ENCODE measurements at places on chromosomes 16 and 17. TPM values are rescaled to one million over a fixed set of nuclear protein-coding genes. Genes with fewer than 3 reads are reported as not detected.

Gene DOC2B
- 3.4 TPM for polyA plus RNA-seq

Gene GPRC5C
- 47.9 TPM for polyA plus RNA-seq

Gene TSPAN10
- polyA plus RNA-seq, result 7.1 TPM

Gene AXIN2
- polyA plus RNA-seq, result 60.5 TPM

Gene SLC6A2
- polyA plus RNA-seq, result not detected

Gene BAIAP3
- 8.3 TPM for polyA plus RNA-seq

Gene ABCA10
- 6.8 TPM for polyA plus RNA-seq

Gene CHRNE
- polyA plus RNA-seq, result 1.5 TPM

DNA sequence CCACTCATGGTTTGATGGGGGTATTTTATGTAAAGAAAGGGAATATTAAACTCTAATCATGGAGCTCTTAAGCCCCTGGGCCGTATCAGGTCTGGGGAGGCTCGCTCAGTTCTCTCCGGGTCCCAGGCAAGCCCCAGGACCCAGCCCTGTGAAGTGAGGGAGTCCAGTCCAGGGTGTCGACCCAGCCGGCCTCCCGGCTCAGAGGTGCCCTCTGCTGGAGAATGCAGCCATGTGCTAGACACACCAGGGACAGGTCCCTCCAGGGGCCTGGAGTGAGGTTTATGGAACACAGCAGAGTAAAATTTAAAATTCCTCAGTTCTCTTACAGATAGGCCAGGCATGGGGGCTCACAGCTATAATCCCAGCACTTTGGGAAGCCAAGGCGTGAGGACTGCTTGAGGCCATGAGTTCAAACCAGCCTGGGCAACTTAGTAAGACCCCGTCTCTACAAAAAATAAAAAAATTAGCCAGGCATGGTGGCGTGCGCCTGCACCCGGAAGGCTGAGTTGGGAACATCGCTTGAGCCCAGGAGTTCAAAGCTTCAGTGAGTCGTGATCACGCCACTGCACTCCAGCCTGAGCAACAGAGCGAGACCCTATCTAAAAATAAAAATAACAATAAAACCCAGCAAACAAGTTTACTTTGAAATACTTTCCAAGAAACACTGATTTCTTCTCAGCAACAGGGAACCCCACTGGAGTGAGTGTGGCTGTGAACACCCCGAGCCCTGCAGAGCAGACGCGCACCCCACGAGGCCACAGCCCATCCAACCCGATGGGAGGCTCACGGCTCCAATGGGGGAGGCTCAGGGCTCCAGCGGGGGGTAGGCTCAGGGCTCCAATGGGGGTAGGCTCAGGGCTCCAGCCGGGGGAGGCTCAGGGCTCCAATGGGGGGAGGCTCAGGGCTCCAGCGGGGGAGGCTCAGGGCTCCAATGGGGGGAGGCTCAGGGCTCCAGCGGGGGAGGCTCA, 72.2 kb downstream of the ZNF778 start:
- no peak overlapping the region for H3K4me3 ChIP-seq
- H3K36me3 ChIP-seq, result peaks cover 69% of the 10 kb centered on the region
- DNase-seq, result peak; percentile 75

- H3K36me3 ChIP-seq, result peaks cover 60% of the 10 kb centered on the region
- peak overlapping the region; percentile 82 for H3K27ac ChIP-seq
- H3K4me1 ChIP-seq, result peaks cover 22% of the 10 kb centered on the region
- H3K4me3 ChIP-seq, result peak overlapping the region; percentile 78
- H3K27me3 ChIP-seq, result no peaks in the 10 kb centered on the region
- DNase-seq, result no peak
These were observed 5.0 kb downstream of the SEC14L1 start for GRCh38 chr17:77145612-77146245.

DNA sequence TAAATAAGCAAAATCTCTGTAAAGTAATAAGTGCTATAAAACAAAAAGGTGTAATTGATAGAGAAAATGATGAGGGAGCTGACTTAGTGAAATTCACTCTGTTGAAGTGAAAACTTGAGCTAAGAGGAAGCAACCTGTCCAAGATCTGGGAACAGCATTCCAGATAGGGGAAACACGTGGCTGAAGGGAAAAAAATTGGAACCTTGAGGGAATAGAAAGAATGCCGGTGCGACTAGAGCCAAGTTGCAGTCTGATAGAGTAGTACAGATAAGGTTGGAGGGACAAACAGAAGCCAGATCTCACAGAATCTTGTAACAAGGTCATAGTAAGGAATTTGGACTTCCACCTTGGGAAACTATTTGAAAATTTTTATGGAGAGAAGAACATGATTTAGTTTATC, 623 bp upstream of the DDX52 start:
- peak overlapping the region; percentile 89 for H3K4me3 ChIP-seq
- H3K36me3 ChIP-seq, result peaks cover 24% of the 10 kb centered on the region
- H3K27ac ChIP-seq, result peak overlapping the region; percentile 86
- DNase-seq, result no peak
- peaks cover 41% of the 10 kb centered on the region for H3K4me1 ChIP-seq

- no peaks in the 10 kb centered on the region for H3K4me1 ChIP-seq
- no peak overlapping the region for H3K4me3 ChIP-seq
- DNase-seq, result no peak
- no peaks in the 10 kb centered on the region for H3K36me3 ChIP-seq
These were observed 175.6 kb downstream of the PCTP start for GRCh38 chr17:55926276-55926990.

DNA sequence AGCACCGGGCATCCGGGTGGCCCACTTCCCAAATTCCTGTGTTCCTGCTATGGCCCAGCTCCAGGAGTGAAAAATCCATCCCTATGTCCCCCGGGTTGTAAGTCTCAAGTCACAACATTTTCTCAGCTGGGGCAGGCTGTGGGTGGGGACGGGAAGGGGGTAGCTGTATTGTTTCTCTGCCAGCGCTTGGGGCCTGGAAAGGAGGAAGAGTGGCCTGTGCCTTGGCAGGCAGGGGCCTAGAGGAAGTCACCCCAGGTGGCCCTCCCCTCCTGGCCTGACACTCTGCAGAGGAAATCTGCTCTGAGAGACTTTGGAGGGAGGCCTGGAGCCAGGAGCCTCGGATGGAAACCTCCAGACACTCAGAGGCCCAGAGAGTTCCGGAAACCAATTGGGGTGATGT, 10.6 kb upstream of the SCN4A start:
- no peaks in the 10 kb centered on the region for H3K27me3 ChIP-seq
- no peak overlapping the region for H3K4me3 ChIP-seq
- DNase-seq, result no peak
- H3K36me3 ChIP-seq, result no peaks in the 10 kb centered on the region
- peak overlapping the region; percentile 77 for H3K27ac ChIP-seq

DNA sequence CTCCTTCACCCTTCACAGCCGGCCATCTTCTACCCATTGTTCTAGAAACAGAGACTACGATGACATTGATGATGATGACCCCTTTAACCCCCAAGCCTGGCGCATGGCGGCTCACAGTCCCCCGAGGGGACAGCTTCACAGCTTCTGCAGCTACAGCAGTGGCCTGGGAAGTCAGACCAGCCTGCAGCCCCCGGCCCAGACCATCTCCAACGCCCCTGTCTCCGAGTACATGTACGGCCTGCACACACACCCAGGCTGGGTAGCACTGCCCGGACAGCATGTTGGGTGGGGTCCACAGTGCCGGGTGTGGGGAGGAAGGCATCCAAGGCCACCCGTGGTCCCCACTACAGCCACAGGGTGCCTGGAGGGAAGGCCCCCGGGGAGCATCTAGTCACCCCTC, 21.0 kb upstream of the DNAI2 start:
- H3K4me3 ChIP-seq, result no peak overlapping the region
- H3K36me3 ChIP-seq, result peaks cover 6% of the 10 kb centered on the region
- no peak for DNase-seq
- no peaks in the 10 kb centered on the region for H3K4me1 ChIP-seq
- no peaks in the 10 kb centered on the region for H3K27me3 ChIP-seq
- no peak overlapping the region for H3K27ac ChIP-seq

GRCh38 chr16:72856797-72857196, 191.1 kb downstream of the ZFHX3 start:
- H3K27ac ChIP-seq, result no peak overlapping the region
- H3K27me3 ChIP-seq, result no peaks in the 10 kb centered on the region
- H3K36me3 ChIP-seq, result no peaks in the 10 kb centered on the region
- H3K4me1 ChIP-seq, result no peaks in the 10 kb centered on the region
- no peak overlapping the region for H3K4me3 ChIP-seq
- DNase-seq, result no peak

DNA sequence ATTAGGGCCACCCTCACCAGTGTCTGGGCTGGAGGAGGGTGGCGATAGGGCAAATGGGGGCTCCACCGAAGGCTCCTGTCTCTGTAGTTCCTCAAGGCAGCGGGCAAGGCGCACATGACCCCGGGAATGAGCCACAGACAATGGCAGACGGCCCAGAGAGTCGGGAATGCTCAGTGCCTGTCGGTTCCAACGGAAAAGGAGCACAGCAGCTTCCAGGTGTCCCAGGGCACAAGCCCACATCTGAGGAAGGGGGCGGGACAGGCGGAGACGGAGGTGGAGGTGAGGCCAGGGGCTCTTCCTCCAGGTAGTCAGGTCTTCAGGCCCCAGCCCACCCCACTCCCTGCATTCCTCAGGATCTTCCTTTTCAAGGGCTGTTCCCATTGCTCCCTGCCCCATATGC, 5.1 kb upstream of the SPAG7 start:
- peak overlapping the region; percentile 2 for H3K27ac ChIP-seq
- no peak for DNase-seq
- peaks cover 47% of the 10 kb centered on the region for H3K4me1 ChIP-seq
- H3K36me3 ChIP-seq, result no peaks in the 10 kb centered on the region

DNA sequence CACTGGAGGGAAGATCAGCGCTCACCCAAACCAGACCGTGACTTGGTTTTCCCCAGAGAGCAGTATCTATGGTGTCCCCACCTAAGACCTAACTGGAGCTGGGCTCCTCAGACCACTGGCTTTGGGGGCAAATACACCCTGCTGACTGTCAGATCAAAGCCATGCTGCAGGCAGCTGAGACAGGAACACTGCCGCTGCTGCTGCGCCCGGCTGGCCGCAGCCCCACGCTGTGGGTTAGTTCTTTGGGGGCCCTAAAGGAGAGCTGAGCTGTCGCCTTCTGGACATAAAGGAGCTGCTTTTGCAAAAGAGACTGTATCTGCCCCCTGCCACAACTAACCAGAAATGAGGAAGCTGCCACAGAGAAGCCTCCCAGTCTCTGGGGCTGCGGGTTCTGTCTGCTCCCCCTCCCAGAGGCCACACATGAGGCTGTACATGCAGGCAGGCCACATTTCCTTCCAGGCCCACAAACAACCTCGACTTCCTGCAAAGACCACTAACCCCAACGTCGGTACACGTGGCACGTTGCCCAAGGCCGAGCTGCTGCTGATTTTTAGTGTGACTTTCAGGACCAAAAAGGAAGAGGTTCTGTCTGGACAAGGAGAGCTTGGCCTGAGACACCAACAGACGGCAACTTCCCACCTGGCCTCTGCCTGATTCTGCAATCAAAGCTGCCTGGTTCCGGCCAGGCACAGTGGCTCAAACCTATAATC, 18.2 kb upstream of the ABR start:
- no peaks in the 10 kb centered on the region for H3K36me3 ChIP-seq
- H3K4me3 ChIP-seq, result no peak overlapping the region
- H3K27me3 ChIP-seq, result no peaks in the 10 kb centered on the region
- DNase-seq, result peak; percentile 87
- H3K27ac ChIP-seq, result peak overlapping the region; percentile 87

GRCh38 chr16:86298758-86299134, 211.6 kb upstream of the FOXF1 start:
- H3K27me3 ChIP-seq, result peaks cover 84% of the 10 kb centered on the region
- no peak for DNase-seq
- peaks cover 6% of the 10 kb centered on the region for H3K4me1 ChIP-seq
- H3K27ac ChIP-seq, result peak overlapping the region; percentile 0

DNA sequence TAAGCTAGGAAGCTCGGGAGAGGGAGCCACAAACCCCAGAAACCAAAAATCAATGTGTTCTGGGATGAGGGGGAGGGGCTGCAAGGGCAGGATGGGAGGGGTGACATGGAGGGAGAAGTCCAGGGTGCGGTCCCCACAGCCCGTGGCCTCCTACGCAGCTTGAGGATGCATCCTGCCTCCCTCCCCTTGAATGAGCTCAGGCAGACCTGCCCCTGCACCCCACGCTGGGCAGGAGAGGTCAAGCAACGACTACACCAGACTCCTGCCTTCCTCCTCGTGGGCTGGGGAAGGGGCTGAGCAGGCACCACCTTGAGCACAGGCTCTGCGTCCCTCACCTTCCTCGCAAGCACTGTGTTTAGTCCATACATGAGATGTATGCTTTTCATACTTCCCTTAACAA, 3.9 kb downstream of the ANKRD13B start:
- H3K4me3 ChIP-seq, result no peak overlapping the region
- peaks cover 10% of the 10 kb centered on the region for H3K4me1 ChIP-seq
- no peak for DNase-seq
- no peaks in the 10 kb centered on the region for H3K27me3 ChIP-seq
- no peaks in the 10 kb centered on the region for H3K36me3 ChIP-seq

- H3K36me3 ChIP-seq, result peaks cover 5% of the 10 kb centered on the region
- no peaks in the 10 kb centered on the region for H3K27me3 ChIP-seq
- H3K4me1 ChIP-seq, result peaks cover 56% of the 10 kb centered on the region
- peak within 1 kb of the TSS; percentile 71 for H3K4me3 ChIP-seq
- H3K27ac ChIP-seq, result peak within 1 kb of the TSS; percentile 93
These were observed at the start of gene LITAF for GRCh38 chr16:11586856-11587642. LITAF (minus strand) TSS chr16:11586919; CDS start chr16:11556730, 30,189 bp downstream.

DNA sequence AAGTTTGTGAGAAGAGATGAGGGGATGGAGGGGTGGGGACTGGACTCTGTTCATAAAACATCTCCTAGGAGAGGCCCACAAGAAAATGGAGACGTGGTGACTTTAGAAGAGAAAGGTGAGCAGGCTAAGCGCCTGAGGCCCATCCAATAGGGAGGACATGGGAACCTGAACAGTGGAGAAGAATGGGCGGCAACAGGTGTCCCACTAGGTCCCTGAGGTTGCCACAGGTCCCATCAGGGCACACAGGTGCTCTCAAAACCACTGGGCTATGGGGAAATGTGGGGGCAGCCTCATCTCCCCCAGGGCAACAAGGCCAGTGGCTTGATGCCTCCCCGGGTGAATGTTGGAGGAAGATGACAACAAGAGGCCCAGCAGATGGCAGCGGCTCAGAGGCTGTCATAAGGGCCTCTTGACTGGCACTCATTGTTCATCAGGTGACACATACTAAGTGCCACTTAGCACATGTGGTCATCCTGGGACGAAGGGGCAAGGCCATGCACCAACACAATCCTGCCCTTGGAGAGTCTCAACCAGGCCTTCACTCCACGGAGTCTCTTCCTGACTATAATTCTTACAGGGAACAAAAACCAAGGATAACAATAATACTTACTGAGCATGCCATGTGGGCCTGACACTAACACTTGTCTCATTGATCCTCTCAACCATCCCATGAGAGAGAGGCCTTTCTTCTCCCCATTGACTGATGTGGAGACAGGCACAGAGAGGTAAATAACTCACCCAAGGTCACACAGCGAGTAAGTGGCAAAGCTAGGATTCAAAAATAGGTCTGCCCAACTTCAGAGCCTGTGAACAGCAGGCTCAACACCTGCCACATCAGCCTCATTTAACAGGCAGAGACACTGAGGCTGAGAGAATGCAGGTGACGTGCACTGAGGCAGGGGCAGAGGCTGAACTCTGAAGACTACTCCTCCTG, 38.0 kb downstream of the CUEDC1 start:
- no peaks in the 10 kb centered on the region for H3K27me3 ChIP-seq
- peak overlapping the region; percentile 42 for H3K27ac ChIP-seq
- no peak for DNase-seq
- H3K4me3 ChIP-seq, result no peak overlapping the region
